Stimulated activated naive B cell treated with anti-CD40 and anti-IgM and Interleukin-4, amounts not matched to agents 10 μg/mL and 1 μg/mL and 100 μg/mL, for 72 hours (primary cell): ENCODE measurements at places on chromosomes 4 and X.

- peaks cover 11% of the 10 kb centered on the region for H3K27me3 ChIP-seq
- H3K36me3 ChIP-seq = no peaks in the 10 kb centered on the region
- H3K4me3 ChIP-seq = no peak overlapping the region
- no peaks in the 10 kb centered on the region for H3K4me1 ChIP-seq
- H3K27ac ChIP-seq = no peak overlapping the region
- DNase-seq = no peak
These were observed 7.3 kb downstream of the CCDC110 start for GRCh38 chr4:185464183-185464582.

- H3K4me1 ChIP-seq = no peaks in the 10 kb centered on the region
- H3K4me3 ChIP-seq = no peak overlapping the region
- DNase-seq = no peak
- no peak overlapping the region for H3K27ac ChIP-seq
- H3K36me3 ChIP-seq = no peaks in the 10 kb centered on the region
These were observed 26.1 kb downstream of the PDGFC start for GRCh38 chr4:156945532-156945931.

DNA sequence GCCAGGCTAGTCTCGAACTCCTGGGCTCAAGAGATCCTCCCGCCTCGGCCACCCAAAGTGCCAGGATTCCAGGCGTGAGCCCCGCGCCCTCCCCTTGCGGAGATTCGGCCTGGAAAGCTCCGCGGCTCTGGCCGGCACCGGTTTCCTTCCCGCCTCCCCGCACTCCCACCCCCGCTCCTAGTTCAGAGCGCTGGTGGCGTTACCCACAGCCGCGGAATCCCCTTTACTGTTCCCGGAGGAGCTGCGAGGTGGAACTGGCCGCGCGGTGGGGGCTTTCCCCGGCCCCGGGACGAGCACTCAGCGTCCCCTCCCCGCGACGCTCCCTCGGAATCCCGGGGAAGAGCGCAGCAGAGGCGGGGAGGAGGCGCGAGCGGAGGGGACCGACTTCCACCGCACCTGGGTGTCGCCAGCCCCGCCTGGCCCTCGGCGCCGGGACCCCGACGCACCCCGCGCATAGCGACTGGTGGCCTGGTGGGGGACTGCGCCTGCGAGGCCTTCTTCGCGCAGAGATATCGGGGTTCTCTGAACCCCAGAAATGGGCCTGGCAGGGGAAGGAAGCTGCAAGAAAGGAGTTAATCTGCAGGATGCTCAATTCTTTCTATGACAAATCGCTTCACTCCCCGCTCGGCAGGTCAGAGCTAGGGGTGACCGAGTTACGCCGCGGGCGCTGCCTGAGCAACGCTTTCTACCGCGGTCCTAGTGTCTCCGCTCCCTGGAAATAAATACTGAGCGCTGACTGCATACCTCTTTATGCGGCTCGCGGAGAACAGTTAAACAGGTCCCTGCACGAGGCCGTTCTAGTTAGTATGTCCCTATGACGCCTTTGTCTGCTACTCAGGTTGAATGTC lies 14.6 kb upstream of the SLC25A4 start:
- peak overlapping the region; percentile 78 for H3K4me3 ChIP-seq
- H3K27me3 ChIP-seq = peaks cover 49% of the 10 kb centered on the region
- no peak overlapping the region for H3K27ac ChIP-seq
- DNase-seq = no peak
- H3K4me1 ChIP-seq = peaks cover 10% of the 10 kb centered on the region

- H3K4me1 ChIP-seq = peaks cover 27% of the 10 kb centered on the region
- H3K27me3 ChIP-seq = no peaks in the 10 kb centered on the region
- H3K27ac ChIP-seq = peak overlapping the region; percentile 31
- no peak for DNase-seq
These were observed 34.4 kb upstream of the ACSL1 start for GRCh38 chr4:184860018-184860779.

GRCh38 chrX:48636776-48637175 lies 39.5 kb downstream of the WDR13 start:
- H3K36me3 ChIP-seq = no peaks in the 10 kb centered on the region
- DNase-seq = no peak
- H3K4me1 ChIP-seq = no peaks in the 10 kb centered on the region
- H3K27me3 ChIP-seq = no peaks in the 10 kb centered on the region
- no peak overlapping the region for H3K27ac ChIP-seq

- H3K27me3 ChIP-seq = no peaks in the 10 kb centered on the region
- H3K4me3 ChIP-seq = no peak overlapping the region
- H3K27ac ChIP-seq = no peak overlapping the region
- no peaks in the 10 kb centered on the region for H3K4me1 ChIP-seq
These were observed 401.0 kb downstream of the IL1RAPL1 start for GRCh38 chrX:28988246-28988645.

DNA sequence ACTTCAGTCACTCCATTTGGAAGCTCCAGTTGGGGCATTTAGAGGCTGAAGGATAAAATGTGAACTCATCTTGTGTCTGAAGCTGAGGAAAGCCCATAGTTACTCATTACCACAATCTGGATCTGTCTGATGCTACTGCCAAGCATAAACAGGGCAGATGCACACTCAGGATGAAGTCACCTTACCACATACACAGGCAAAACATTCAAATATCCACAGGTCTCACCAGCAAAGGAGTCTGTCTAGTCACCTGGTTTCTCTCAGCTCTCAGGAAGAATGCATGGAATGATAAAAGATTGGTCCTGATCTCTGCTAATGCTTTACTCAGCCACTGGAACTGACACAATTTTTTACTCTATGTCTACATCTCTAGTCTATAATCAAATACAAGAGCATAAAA lies 13.0 kb upstream of the ODAPH start:
- peaks cover 26% of the 10 kb centered on the region for H3K36me3 ChIP-seq
- H3K27ac ChIP-seq = no peak overlapping the region
- no peak overlapping the region for H3K4me3 ChIP-seq
- no peak for DNase-seq
